ENCODE measurements at places on chromosomes 7 and 10.

GRCh38 chr10:34824870-34825269 lies 9.8 kb upstream of the PARD3 start:
- no peak for DNase-seq

- DNase-seq = peak; percentile 28
These were observed 157.0 kb downstream of the EMX2 start for GRCh38 chr10:117699436-117700075.

- DNase-seq = peak; percentile 39
These were observed 35.9 kb upstream of the HDAC9 start for GRCh38 chr7:18459484-18460245.

DNA sequence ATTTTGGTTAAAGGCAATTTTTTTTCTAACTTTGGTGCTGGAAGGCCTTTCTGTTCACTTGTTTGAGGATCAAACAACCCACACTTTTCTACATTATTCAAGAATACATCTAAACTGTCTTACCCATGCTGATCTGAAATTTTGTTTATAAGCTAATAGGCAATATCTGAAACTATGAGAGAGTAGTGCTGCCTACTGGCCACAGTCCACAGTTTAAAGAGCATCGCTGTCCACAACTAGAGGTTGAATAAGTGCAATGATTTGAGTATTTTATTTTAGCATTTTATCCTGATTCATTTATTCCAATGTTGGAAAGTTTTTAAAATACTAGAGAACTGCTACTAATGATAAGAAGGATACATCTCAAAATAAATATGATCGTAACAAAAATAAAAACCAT lies 306.9 kb downstream of the ELMO1 start:
- DNase-seq = no peak

- DNase-seq = peak; percentile 31
These were observed 53.8 kb downstream of the INPP5A start for GRCh38 chr10:132591166-132591971.

- DNase-seq = no peak
These were observed 31.2 kb downstream of the UBTD1 start for GRCh38 chr10:97529685-97530465.

- no peak for DNase-seq
These were observed 316.0 kb downstream of the AGMO start for GRCh38 chr7:15245831-15246230.

DNA sequence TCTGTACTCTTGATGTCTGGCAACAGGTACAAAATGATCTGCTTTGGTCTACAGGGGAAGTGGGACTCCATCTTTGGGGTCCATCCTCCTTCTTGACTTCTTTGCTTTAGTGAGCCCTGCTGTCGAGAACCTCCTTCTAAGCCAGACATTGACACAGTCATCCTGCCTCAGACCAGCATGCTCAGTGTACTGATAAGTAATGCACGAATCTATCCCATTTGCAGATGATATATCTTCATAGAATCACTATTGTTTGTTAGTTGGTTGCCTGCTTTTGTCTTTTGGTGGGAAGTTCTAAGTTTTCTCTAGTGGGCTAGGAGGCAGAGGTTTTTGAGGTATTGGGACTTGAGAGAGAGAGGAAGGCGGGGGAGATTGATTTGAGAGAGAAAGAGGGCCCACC lies 8.9 kb downstream of the H2BK1 start:
- DNase-seq = no peak

DNA sequence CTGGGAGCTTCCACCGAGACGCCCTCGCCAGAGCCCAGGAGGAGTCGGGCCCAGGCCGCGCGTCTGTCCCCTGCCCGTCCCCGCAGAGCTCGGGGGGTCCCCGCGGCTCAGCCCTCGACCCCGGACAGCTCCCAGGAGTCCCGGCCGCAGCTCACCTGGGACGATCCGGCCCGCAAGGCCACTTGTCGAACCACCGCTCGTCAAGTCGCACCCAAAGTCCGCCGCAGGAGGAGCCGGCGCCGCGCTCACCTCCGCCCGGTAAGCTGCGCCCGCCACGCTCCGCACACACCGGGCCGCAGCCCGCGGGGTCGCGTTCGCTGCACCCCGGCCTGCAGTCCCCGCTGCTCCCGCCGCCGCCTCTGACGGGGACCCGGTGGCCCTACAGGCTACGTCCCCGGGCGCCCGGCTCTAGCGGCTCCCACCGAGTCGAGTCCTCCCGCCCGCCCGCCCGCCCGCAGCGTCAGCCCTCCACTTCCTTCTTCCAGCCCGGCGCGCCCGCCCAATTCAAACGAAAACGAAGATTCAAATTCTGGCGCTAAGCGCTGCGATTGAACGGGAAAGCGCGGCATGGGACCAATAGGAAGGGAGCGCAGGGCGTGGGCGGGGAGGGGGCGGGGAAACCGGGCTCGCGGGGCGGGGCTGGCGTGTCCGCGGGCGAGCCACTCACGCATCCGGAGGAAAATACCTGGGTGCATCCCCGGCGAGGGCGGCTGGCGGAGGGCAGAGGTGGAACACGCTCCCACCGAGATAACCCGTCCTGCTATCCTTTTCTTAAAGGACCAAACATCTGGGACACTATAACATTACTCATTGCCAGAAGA lies at the start of gene MKI67:
MKI67 (minus strand) TSS at position 480 of the 821 bp plus-strand sequence. CDS start 756 bp downstream, outside the sequence.
- peak; percentile 89 for DNase-seq

DNA sequence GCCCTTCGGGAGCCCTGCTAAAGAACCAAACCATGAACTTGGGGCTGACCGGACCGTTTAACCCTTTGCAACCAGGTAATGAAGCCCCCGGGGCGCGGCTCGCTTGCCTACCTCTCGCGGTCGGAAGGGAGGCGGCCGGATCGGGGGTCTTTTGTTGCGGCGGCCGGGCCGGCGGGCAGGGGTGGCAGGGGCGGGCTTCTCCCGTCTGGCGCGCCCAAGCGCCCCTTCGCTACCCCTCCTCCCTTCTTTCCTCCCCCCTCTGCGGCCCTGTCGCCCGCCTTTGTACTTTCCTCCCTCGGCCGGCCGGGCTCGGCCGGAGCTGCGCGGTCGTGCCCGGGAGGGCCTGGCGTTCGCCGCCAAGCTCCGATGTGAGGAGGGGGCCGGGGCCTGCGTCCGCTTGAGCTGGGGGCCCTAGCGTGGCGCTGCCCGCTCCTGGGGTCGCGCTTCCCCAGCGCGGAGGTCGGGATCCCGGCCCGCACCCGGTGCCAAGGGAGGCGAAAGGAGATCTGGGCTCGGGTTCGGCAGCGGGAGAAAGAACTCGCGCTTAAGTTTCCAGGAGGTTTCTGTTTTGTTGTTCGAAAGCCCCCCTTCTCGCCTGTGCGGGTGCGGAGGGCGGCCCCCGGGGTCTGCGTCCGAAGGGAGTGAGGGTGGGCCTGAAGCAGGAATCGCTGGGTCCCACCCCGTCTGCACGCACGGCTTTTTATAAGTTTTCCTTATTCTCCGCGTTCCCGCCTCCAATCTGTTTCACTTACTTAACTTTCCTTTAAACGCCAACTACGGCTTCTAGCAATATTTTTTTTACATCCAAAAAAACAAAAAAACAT lies 436.8 kb upstream of the GALNT17 start:
- DNase-seq = no peak

- DNase-seq = no peak
These were observed 160.0 kb downstream of the ADARB2 start for GRCh38 chr10:1577373-1577770.

- peak; percentile 86 for DNase-seq
These were observed 79.1 kb downstream of the PRTFDC1 start for GRCh38 chr10:24873281-24873683.

DNA sequence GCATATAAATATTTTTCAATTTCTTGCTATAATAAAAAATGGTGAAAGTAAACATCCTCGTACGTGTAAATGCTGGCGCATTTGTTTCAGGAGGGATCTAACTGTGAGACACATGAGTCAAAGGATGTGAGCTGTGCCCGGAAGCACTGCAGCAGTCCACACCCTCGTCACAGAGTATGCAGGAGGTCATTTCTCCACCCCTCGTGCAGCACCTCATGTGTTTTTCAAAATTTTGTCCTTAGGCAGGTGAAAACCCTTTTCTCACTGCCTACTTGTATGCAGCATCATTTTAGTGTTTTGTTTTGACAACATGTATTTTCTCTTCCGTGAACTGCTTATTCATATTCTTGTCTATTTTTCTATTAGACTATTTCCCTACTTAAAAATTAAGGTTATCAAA lies 162.7 kb downstream of the AVL9 start:
- DNase-seq = peak; percentile 91

DNA sequence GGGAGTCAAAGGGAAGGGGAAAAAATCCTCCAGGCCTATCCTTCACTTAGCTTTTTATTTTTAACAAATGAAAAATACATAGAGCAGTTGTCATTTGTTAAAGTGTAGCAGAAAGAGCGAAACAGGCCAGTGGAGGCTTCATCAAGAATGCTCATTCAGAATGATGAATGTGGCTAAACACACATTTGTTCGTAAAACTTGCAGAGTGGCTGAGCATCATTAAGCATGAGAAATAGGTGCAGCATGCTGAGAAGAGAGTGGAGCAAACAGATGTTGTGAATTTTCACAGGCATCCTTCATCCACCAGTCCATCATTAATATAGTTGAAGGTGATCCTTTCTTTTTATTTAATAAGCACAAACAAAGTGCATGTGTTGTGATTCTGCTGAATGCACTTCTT lies 407.6 kb downstream of the LRMDA start:
- no peak for DNase-seq

DNA sequence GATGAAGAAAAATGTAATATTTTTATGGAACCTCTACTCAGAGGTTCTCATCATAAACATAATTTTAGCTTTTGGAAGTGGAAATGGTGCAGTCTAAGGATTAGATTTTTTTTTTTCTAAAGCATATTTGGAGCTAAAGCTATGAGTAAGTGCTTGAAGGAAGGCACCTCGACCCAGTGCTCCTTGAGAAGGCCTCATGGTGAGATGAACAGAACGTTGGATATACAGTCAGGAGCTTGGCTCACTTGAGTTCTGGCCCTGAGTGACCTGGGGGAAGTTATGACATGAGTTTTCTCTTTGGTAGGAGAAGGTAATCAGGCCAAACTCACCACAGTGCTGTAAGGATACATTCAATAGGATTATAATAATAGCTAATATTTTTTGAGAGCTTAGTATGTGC lies 163.3 kb downstream of the JCAD start:
- no peak for DNase-seq

DNA sequence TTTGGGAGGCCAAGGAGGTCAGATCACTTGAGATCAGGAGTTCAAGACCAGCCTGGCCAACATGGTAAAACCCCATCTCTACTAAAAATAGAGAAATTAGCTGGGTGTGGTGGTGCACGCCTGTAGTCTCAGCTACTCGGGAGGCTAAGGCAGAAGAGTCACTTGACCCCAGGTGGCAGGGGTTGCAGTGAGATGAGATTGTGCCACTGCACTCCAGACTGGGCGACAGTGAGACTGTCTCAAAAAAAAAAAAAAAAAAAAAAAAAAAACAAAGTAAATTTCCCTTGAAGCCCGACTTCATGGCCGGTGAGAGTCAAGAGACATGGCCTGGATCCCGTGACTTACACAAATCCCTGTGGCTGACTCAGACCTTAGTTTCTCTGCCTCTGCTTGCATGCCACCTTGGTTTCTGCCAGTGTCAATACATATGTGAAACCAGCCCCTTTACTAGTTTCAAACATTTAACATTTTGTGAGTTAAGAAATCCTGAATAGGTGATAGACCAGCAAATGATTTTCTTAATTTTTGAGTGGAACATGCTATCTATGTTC lies 62.8 kb downstream of the ZEB1 start:
- no peak for DNase-seq

- no peak for DNase-seq
These were observed 18.4 kb upstream of the MACROH2A2 start for GRCh38 chr10:70034232-70034631.

- DNase-seq = peak; percentile 59
These were observed 155.2 kb downstream of the MAGI2 start for GRCh38 chr7:79298145-79298760.

- no peak for DNase-seq
These were observed 2.9 kb downstream of the IGF2BP3 start for GRCh38 chr7:23467291-23467805.

DNA sequence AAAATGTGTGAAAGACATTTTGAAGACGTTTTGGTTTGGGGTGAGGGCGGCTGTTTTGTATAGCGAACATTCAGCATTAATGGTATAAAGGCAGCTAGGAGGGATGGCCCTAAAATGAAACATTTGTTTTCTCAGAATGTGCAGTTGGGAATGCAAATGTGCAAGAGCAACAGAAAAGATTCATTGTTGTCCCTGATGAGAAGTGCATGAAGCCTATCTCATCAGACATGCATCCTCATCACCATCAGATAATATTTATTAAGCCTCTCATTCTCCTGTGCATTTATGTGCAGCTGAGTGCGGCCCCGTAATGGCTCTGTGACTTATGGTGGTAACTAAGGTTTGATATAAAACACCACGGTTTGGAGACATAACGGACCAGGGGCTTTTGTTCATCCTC lies 199.5 kb downstream of the GFRA1 start:
- no peak for DNase-seq

- DNase-seq = peak; percentile 58
These were observed 180.2 kb upstream of the FZD1 start for GRCh38 chr7:91083855-91084644.

DNA sequence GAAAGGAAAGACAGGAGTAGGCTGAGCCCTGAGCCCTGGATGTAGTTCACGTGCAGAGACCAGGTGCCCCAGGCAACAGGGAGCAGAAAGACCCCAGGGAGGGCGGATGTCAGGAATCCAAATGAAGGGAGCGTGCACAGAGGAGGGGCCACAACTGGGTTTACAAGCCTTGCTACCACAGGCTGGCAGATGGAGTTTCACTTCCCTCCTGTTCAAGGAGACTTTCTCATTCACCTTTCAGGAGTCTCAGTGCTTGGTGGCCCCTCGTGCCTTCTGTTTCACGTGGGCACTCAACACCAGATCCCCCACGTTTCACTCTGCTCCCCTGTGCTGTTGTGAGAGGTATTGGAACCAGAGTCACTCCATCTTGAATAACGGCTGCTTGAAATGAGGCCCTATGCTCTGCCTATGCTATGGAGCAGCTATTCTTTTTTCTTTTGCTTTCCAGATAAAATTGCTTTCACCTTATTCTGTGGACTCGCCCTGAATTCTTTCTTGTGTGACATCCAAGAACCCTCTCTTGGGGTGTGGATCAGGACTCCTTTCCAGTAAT lies 601.4 kb upstream of the IGFBP3 start:
- peak; percentile 5 for DNase-seq

DNA sequence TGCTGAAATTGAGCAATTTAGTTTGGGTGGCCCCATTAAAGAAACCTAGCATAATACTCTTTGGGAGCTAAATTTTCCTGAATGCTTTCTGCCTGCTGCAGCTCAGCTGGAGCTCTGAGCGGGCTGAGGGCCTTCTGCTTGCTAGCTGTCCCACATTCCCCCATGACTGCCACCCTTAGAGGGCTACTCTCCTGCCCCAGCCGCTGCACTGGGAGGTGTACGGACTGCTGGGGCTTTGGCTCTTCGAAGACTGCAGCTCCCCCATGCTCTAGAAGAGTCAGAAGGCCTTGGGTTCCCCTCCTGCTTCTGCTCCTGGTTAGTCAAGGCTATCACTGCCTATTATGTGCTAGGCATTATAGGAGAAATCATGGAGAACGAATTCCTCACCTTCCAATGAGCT lies 31.5 kb downstream of the BLVRA start:
- no peak for DNase-seq

DNA sequence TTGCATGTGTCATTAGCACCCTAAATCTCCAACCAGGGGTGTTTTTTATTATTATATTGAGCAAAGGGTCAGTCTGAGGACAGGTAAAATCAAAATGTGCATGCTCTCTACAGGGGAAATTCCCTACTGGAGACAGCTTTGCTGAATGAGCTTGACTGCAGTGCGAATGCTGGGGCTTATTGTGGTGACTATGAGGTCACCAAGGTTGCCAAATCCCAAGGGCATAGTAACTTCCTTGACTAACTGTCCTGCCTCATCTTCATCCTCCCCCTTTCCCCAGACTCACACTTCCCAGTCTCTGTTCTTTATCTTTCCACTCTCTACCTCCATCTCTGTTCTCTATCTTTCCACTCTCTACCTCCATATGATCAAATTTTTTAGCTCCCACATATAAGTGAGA lies 22.9 kb upstream of the AOC1 start:
- no peak for DNase-seq

Measured in H4 (cell line).